ENCODE measurements at places on chromosomes 3 and 15. TPM values are rescaled to one million over a fixed set of nuclear protein-coding genes. Genes with fewer than 3 reads are reported as not detected.

- DNase-seq = no peak
Observed at GRCh38 chr3:169266351-169266750, 397.2 kb downstream of the MECOM start.

CASR gene
- total RNA-seq = 1.4 TPM

- no peak for DNase-seq
Observed at GRCh38 chr3:37179144-37179967, 5.0 kb upstream of the LRRFIP2 start.

DNA sequence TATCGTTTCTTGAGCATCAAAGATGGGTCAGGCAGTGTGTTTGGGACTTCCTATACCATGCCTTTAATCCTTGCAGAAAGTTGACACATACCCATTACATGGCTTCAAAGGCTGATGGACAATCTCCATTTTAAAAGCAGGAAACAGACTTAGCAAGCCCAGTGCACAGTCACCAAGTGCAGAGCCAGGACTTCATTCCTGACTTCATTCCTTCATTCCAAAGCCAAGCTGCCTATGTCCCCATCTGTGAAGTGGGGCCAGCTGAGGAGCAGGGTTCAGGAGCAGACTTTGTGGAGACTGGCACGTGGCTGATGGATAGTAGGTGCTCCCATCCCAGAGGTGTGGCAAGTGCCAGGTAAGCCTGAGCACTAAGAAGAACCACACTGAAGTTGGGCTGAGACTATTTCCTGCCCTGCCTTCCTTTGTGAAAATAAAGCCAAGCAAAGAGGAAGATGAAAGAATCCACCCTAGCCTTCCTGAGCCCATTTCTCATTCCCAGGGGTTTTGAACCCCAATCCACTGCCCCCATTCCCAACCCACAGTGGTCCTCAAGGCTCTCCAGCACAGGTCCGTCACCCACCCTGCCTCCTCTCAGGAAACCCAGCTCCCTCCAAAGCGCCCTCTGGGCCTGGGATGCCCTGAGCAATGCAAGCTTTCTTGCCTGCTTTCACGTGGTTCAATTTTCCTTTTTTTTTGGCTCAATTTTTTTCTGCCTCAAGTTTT lies 1.8 kb downstream of the CX3CR1 start:
- DNase-seq = no peak

TMCO5A gene
- 5.3 TPM for total RNA-seq

GRCh38 chr3:52149021-52149420 lies 5.2 kb downstream of the POC1A start:
- no peak for DNase-seq

DNA sequence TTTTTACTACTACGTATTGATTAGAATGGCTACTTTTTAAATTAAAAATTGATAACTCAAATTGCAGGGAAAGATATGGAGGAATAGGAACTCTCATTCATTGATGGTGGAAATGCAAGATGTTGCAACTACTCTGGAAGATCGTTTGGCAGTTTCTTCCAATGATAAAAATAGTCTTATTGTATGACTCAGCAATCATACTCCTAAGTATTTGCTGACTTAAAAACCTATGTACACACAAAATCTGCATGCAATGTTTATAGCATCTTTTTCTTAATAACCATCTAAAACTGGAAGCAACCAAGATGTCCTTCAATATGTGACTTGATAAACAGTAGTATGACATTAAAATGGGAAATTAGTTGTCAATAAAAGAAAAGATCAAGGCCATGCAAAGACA lies 87.4 kb upstream of the LRRC3B start:
- no peak for DNase-seq

GRCh38 chr15:31084176-31084575 lies 17.3 kb downstream of the TRPM1 start:
- no peak for DNase-seq

GRCh38 chr3:123346021-123346420 lies 102.9 kb downstream of the ADCY5 start:
- no peak for DNase-seq

GRCh38 chr3:57063032-57063431 lies 2.6 kb downstream of the SPATA12 start:
- DNase-seq = no peak

CCR3 gene
- 41.7 TPM for total RNA-seq

GRCh38 chr3:71763426-71763825 lies 9.8 kb downstream of the GPR27 start:
- no peak for DNase-seq

DNA sequence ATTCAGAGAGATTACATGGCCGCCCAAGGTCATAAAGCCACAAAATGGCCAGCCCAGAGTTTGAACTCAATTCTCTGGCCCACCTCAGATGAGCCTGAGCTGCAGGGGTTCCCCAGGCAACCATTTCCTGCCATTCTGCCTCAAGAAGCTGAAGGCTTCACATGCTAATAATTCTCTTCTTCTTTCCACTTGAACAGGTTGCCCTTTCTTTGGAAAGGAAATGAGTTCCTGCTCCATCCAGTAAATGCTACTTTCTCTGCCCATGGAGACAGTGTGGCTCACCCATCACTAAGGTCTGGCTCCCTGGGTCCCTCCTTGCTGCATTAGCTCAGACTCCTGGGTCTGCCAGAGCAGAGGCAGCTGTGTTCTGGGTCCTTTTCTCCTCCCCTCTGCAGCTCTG lies 48.2 kb downstream of the TRIM42 start:
- no peak for DNase-seq

BTLA gene
- total RNA-seq = 2.2 TPM

GRCh38 chr3:123834631-123835030 lies 49.5 kb downstream of the MYLK start:
- DNase-seq = no peak

RARRES1 gene
- 2.6 TPM for total RNA-seq

GRCh38 chr3:81554388-81554787 lies 207.1 kb downstream of the GBE1 start:
- DNase-seq = no peak

- DNase-seq = no peak
Observed at GRCh38 chr3:176977331-176977730, 220.0 kb downstream of the TBL1XR1 start.

STRC gene
- total RNA-seq = 1.7 TPM

SLC2A2 gene
- total RNA-seq = 0.72 TPM

DNA sequence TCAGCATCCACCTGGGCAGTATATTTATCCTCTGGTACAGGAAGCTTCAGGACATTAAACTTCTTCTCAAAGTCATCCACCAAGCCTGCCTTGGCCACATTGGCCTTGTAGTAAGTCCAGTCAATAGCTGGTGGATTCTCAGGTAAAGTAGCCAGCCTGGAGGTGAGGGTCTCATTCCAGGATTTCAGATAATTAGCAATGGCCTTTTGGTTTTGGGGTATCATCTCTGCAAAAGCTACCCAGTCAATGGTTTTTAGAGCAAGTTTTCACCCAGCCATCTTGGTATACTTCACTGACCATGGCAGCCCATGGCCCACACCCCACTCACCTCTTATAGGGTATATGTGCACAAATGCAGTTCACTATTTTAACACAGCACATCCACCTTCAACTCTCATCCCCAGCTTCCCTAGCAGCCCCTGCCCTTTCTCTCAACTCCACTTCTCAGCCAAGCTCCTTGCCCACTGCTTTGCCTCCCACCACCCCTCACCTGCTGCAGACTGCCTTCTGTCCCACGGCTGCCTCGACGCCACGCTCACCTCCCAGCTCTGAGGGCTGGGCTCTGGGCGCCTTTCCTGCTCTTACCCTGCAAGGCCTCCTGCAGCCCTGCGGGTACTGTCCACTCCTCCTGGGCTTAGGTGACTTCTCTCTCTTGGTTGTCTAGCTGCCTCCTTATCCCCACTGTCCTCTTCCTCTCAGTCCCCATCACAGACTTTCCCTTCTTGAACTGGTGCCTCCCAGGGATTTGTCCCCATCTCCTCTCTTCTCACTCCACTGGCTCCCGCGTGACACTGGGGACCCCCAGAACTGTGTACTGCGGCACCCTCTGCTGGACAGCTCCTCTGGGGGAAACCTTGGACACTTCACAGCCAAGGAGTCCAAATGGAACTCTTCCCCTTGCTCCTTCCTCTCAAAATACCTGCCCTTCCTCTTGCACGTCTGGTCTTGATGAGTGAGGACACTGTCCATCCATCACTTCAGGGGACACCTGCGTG lies 1.7 kb upstream of the TGM5 start:
- DNase-seq = no peak

ADCY5 gene
- 48.2 TPM for total RNA-seq

- no peak for DNase-seq
Observed at GRCh38 chr3:161549261-161549660, 52.7 kb downstream of the OTOL1 start.

SLC6A11 gene
- 1.4 TPM for total RNA-seq

LOXL1 gene
- total RNA-seq = 212 TPM

DNA sequence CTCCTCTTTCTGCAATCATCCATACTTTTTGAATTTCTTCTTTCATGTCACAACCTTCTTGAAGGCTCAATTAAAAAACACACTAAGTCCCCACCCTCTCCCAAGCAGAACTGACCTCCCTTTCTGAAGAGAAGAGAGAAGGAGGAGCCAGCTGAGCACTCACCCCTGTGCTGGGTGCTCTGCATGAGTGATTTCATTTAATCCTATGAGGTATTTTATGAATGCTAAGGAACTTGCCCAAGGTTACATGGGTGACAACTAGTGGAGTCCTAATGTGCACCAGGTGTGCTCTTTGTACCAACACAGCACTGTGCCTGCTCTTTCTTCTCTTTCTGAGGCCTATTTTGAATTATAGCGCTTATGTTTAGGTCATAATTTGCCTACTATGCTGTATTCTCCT lies 135.6 kb downstream of the DUT start:
- no peak for DNase-seq

SLC28A2 gene
- total RNA-seq = not detected

- DNase-seq = peak; percentile 53
Observed at GRCh38 chr15:83983634-83984458, 251.7 kb upstream of the GOLGA6L4 start.

DNA sequence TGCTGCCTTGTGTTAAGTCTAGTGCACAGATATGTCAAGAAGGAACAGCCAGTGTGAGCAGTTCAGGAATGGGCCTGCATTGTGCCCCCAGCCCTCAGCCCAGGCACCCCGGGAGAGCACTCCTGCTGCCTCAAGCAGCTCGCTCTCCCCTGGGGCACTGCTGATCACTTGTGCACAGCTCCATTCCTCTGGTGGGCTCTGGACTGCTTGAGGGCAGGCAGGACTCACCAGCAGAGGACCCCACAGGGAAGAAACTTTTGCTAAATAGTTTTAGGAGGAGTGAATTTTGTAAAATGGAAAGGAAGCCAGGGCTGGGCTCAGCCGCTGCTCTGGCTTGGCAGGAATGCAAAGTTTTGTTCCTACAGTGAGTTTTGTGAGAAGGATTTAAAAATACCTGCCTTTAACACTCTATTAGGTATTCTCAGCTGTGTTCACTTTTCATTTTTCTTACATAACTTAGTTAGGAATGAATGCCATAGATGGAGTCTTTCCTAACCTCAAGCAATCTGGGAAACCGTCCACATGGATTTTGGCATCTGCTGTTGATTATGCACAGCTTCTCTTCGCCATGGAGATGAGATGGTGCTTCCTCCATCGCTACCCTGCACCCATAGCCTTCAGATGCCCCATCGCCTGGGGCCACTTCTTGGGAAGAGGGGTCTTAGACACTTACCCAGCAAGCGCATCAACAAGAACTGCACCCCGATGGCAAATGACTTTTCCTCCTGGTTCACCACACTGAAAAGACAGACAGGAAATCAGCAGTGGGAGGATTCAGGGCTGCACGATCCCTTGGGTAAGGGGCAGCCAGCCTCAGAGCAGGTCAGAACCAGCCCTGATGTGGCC lies 42.3 kb upstream of the RAB6B start:
- peak; percentile 45 for DNase-seq

- no peak for DNase-seq
Observed at GRCh38 chr15:79053894-79054293, 36.7 kb downstream of the RASGRF1 start.

DNA sequence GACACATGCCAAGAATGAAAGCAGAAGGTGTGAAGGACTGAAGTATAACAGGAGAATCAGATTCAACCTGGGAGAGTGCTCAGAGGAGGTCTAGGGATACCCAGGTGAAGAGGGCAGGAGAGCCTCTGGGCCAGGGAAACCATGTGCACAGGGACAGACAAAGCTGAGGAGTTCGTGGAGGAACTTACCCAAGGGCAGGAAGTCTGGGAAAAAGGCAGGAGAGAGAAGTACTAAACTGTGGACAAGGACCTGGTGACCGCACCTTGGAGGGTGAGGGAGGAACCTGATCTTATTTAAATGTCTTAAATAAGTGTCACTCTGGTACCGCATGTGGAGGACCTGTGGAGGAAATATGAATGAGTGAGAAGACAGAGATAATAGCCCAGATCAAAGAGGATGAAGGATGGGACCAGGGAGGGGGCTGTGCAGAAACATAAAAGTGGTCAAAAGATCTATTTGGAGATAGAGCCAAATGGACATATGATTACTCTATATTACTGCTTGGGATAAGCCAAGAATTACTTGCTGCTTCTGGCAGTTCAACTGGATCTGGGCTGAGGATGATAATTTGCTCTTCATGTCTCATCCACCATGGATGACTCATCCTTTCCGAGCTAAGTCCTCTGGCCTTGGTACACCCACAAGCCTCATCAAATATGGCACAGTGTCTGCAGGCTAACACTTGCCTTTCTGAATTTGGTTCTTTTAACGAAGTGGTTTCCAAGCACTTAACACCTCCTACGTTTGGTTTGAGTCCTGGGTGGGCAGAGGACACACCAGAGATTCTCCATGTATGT lies 116.9 kb upstream of the NMNAT3 start:
- DNase-seq = no peak

DNA sequence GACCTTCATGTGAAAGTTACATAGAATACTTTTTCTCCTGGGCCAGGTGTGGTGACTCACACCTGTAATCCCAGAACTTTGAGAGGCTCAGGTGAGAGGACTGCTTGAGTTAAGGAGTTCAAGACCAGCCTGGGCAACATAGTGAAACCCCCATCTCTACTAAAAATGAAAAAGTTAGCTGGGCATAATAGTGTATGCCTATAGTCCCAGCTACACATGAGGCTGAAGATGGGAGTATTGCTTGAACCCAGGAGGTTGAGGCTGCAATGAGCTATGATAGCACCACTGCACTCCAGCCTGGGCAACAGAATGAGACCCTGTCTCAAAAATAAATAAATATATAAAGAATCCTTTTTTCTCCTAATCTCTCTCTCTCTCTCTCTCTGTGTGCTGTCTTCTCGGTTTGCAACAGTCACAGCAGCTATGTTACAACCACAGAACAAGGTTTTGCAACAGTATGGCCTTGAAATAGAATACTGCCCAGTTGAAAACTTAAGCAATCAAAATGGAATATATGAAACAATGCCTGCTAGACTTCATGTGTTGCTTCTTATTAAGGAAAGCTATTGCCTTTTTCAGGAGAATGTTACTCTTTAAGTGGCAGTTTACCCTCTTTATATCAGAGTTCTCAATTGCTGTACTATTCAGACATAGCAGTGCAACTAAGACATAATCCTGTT lies 12.3 kb upstream of the DENND4A start:
- peak; percentile 35 for DNase-seq

DNA sequence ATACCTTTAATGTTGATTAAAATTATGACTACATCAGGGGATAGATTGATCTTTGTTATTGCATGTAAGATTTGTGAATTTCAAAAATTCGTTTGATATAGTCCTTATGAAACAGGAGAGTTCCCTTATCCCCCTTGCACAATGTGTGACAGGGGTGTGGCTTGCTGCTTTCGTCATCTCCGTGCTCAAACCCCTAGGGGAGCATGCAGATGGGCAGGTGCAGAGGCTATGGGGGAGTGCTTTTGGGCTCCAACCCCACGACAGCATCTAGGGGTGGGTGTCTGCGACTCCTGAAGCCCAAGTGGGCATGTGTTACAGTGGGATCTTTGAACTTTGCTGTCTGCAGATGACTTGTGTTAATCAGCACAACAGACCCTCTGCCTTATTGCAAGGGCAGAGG lies 360.1 kb upstream of the GOLIM4 start:
- DNase-seq = no peak

GRCh38 chr3:150035910-150036612 lies 65.4 kb upstream of the PFN2 start:
- DNase-seq = peak; percentile 26

LYSMD4 gene
- 12.5 TPM for total RNA-seq

All from umbilical cord (tissue), 2 donors.